ENCODE measurements at places on chromosomes 2 and 18.

DNA sequence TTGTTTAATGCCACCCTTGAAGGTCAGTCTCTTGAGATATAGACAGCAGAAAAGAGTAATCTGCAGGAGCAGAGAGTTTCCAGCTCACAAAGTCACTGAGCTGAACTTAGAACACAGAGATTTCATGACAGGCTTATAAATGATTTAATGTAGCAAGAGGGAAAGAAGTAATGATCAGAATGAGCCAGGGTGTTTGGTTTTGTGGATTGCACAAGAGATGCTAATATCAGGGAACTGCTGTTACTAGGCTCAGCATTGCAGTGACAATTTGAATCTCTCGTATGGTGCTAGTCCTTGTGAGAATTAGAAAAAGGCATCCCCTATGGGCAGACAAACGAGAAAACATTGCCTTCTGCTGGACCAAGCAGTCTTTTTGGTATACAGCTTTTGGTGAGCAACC is 61.7 kb upstream of the ITGB6 start:
- no peak for DNase-seq

DNA sequence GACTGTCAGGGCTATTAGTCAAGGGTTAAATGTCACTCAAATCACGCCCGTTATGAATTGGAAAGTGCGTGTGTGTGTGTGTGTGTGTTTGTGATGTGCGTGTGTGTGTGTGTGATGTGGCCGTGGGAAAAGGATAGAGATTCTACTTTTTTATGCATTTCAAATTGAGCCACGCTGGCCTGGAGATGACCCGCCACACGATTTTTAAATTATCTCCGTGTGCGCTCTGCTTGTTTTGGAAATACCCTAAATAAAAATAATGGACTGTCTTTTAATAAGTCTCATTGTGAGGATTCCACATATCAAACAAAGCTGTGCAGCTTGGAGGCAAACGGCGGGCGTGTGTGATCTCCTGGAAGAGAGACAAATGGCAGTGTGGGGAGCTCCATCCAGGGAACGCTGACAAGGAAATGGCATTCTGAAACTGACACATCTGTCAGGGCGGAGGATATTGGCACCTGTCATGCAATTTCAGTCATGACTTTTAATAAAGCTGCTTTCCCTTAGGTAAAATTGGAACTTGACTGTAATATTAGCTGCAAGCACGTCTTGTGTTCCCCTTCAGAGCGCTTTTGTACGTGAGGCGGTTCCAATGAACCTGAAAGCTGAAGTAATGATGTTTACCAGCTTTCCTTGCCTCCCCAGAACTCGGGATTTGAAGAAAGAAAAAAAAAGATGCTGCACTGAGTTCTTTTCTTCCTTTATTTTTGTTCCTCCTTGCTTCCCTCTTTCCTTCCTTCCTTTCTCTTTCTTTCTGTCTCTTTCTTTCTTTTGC is 381.8 kb upstream of the SMIM21 start:
- DNase-seq = no peak

- DNase-seq = no peak
Observed at GRCh38 chr2:200319548-200320337, 13.2 kb downstream of the SPATS2L start.

- no peak for DNase-seq
Observed at GRCh38 chr2:125418483-125418882, 1237.5 kb upstream of the GYPC start.

GRCh38 chr18:69996951-69997798 is 49.5 kb upstream of the CD226 start:
- DNase-seq = no peak

DNA sequence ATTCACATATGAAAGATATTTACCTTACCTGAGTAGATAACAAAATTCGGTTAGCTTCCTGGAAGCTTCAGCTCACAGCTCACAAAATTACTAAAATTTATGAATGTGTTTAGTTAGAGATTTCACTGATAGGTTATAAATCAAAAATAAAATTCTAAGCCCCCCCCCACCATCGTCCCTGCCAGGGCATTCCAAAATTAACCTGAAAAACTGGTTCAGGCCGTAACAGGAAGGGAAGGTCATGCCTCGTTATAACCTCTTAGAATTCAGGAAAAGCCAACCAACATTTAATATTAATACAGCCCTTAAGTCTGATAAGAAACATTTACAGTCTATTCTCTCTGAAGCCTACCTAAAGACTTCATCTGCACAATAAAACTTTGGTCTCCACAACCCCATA is 48.9 kb downstream of the COX7A2L start:
- no peak for DNase-seq

- DNase-seq = peak; percentile 73
Observed at GRCh38 chr2:95074663-95075439, 46.8 kb downstream of the MRPS5 start.

DNA sequence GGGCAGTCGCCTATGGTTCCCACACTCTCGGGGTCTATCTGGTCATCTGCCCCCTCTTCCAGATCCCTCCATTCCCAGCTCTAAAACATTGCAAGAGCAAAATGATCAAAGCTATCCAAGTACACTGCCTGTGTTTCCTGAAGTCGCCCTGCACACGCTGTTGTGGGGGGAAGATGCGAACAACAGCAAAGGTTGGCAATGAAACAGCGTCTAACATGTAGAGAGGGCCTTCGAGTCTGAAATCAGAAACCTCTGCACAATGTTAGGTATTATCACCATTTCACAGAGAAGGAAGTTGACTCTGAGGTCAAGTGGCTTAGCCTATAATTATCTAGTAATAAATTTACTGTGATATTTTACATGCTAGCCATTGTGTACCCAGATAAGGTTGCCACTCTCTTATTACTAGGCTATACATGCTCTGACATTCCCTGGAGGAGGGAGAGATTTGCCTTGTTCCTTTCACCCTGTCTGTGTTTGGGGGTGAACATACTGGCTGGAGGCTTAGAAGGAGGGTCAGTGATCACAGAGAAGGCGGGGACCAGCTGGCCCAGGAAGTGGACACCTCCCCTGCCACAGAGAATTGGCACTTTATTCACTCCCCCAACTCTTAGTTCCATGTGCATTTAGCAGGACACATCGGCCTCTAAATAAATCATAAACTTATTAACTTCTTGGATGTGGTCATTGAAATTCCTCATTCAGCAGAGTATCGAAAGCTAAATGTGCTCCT is 36.8 kb downstream of the KCTD1 start:
- DNase-seq = no peak

GRCh38 chr2:234970099-234970440 is 18.3 kb downstream of the SH3BP4 start:
- DNase-seq = no peak

- DNase-seq = no peak
Observed at GRCh38 chr2:27762951-27763906, 8.3 kb upstream of the MRPL33 start.

DNA sequence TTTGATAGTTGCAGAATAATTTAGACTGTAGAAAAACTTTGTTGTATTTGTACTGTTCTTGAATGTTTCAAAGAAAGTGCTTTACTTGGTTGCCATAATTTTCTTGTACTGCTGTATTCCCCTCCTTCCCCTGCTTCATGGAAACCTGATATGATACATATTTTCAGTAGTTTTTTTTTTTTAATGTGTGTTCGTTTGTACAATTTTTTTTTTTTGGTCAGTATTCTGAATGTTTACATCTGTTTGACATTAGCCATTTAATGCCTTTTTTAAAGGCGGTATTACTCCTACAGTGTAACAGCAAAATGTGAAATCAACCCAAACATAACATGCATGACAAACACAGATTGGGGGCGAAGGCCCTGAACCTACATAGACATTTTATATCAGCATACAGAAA is 172.3 kb downstream of the ASXL3 start:
- no peak for DNase-seq

DNA sequence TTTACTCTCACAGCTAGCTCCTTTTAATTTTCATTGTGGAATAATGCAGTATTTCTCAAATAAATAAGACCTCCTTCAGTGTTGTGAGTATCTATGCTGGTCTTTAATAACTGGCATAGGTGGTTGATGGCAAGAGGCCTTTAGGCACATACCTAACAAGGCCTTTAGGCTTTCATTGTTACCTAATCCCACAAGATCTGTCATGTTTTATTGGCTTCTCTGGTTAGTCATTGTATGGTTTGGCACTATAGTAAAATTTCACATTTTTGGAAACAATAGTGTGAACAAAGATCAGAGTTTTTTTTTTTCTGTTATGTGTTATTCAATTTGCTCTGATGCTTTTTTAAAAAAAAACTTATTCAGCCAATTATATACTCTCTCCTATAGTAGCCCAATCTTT is 89.8 kb upstream of the NEUROD1 start:
- DNase-seq = no peak

GRCh38 chr2:39512434-39512935 is 75.4 kb upstream of the MAP4K3 start:
- no peak for DNase-seq

- no peak for DNase-seq
Observed at GRCh38 chr2:189265696-189266320, 86.2 kb upstream of the COL5A2 start.

DNA sequence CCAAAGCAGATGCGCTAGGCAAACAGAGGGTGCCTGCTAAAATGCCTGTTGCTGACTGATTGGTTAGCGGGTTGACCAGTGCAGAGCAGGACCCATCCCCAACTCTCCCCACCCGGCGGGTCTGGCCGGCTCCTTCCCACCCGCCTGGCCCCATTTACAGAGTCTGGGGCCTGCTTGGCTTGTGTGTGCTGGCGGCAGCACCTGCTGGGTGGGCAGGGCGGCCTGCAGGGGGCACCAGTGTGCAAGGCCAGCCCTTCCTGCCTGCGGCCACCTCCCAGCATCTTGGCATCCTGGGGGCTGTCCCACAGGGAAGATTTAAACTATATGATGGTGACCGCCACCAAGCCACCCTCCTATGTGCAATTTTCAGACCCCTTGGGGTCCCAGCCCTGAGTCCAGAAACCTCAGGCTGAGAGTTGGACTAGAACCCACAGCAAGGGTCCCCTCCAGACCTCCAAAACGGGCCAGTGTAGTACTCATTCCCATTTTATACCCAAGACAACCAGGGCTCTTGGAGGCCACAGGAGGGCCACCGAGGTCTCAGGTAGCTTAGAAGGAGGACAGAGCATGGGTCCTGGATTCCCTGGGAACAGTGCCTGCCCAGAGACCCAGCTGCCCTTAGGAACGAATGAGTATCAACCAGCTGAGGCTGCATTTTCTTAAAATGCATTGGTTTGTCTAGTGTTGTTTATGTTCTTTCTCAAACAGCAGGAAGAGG is 173.6 kb downstream of the SMAD7 start:
- peak; percentile 72 for DNase-seq

DNA sequence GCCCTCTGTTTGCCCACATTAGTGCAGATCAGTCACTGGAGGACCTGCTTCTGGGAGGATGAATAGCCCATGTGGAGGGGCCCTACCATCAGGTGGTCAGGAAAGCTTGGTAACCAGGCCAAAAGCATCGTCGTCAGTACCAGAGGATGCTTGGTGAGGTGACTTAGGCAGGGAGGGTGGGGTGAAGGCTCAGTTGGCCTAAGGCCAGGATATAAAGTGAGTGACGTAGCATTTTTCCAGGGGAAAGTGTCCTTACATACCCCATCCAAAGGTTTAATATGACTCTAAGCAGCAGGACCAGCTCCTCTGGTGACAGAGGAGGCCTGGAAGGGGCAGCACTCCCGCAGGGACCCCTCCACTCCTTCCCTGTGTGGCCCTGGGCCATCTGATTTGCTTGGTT is 27.7 kb upstream of the DNMT3A start:
- DNase-seq = no peak

DNA sequence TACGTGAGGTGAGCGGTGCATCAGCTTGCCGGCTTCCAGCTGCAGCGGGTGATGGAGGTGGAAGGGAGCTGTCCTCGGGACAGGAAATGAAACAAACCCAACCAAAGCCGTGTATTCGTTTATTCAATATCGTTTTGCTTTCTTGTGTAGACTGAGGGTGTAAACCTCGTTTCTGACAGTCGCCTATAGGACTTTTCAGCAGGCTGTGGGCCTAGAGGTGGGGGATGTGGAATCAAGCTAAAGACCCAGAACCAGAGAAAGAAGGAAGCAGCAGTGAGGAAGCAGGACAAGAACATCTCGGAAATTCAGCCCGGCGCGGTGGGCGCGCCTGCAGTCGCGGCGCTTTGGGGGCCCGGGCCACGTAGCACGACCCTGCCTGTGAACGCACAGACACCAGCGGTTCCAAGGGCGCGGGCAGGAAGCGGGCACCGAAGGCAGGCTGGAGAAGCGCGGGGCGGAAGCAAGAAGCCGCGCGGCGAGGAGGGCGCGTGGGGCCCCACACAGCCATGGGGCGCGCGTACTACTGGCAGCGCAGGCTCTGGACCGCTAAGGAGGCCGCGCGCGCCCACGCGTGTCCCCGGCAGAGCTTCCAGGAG is 755 bp upstream of the ATP9B start:
- no peak for DNase-seq

GRCh38 chr18:67776929-67777328 is 260.4 kb upstream of the DSEL start:
- DNase-seq = no peak

DNA sequence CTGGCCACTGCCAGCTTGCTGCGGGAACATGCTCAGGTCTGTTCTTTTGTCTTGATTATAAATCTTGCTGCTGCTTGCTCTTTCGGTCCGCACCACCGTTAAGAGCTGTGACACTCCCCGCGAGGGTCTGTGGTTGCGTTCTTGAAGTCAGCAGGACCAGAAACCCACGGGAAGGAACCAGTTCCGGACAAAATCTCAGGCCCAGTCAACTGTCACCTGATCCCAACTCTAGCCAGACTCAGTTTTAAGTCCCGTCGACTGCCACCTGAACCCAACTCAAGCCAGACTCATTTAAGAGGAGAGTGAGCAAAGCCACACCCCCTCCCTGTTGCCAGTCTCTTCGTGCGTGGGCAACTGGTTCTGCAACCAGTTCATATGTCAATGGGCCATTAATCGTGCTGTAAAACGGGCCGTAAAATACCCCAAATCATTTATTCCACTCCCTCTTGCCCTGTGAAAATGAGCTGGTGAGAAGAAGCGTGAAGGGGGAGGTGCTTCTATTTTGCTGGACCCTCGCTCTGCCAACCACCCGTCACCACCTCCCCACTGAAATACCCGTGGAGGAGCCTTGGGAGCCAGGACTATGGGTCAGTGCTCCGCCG is 224.3 kb downstream of the NDUFA10 start:
- no peak for DNase-seq

- no peak for DNase-seq
Observed at GRCh38 chr2:138187221-138187620, 222.9 kb downstream of the HNMT start.

DNA sequence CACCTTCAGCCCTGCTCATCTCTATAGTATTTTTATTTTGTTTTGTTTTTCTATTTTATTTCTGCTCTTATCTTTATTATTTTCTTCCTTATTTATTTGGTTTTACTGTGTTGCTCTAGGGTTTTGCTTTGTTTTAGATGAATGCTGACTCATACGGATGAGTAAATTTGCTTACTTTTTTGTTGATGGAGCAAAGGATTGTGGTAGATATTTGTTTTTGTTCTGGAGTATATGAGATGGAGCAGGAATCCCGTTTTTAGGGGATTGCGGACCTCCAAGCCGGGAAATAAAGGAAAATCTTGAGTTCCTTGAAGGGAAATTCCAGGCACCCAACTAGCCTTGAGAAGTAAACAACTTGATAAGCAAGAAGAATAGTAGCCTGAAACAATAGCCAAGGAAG is 15.3 kb upstream of the COLEC12 start:
- no peak for DNase-seq

GRCh38 chr2:240557808-240558207 is at the start of gene ANKMY1:
ANKMY1 (minus strand) TSS chr2:240557988; CDS start chr2:240557335, 653 bp downstream.
- peak; percentile 74 for DNase-seq
